ENCODE measurements at places on chromosomes 5 and 9. TPM values are rescaled to one million over a fixed set of nuclear protein-coding genes. Genes with fewer than 3 reads are reported as not detected.

Gene NMUR2
- not detected for total RNA-seq

Gene IL5
- total RNA-seq: 0.39 TPM

Gene ARL14EPL
- not detected for total RNA-seq

Gene ENHO
- not detected for total RNA-seq

Gene GFM2
- total RNA-seq: 30.8 TPM

Gene STX17
- total RNA-seq: 35.6 TPM

Gene ARHGEF39
- total RNA-seq: 7.8 TPM

Gene FCN1
- not detected for total RNA-seq

Gene ANKRA2
- 23.9 TPM for total RNA-seq

Gene DDX4
- total RNA-seq: 0.83 TPM

Measured in T-helper 1 cell treated with Interleukin-12 subunit alpha and Interleukin-12 subunit beta and Interleukin-4 antibody, amounts not matched to agents 30 ng/mL and 1 ng/mL, for 36 hours (primary cell).